ENCODE measurements at places on chromosomes 4 and X.

- no peak for DNase-seq
Observed at GRCh38 chr4:100168521-100168920, 21.7 kb downstream of the DDIT4L start.

- DNase-seq: no peak
Observed at GRCh38 chr4:109703664-109704361, 568 bp upstream of the CASP6 start.

DNA sequence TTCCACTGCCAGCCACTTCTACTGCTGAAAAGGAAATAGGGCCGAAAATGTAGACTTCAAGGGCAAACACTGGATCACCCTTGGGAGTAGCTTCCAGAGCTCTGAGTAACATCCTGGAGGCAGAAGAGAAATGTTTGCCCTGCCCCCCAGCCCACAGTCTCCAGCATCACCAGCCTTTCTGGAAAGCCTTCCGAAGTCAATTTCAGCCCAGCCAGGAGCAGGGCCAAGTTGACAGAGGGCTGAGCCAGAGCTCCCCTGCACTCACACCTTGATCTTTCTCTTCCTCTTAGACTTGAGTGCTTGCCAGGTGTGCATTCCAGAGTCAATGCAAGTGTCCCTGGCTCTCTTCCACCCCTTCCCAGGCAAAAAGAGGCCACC lies 35.2 kb downstream of the SLC25A5 start:
- no peak for DNase-seq

DNA sequence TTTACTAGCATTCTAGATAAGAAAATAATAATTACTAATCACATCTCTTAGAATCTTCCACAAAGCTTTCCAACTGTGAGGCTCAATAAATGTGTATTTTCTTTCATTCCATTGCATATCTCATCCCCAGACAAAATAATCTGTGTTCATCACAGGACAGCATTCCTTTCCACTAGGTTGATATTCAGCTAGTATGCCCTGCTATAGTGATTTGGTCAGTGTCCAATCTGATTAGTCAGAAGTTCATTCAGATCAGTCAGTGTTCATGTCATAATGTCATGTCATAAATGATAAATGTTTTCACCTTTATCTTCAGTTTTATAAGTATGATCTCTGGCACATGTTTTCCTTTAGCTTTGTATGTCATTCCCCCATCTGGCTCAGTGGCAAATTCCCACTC lies 611.4 kb downstream of the KCTD8 start:
- no peak for DNase-seq

DNA sequence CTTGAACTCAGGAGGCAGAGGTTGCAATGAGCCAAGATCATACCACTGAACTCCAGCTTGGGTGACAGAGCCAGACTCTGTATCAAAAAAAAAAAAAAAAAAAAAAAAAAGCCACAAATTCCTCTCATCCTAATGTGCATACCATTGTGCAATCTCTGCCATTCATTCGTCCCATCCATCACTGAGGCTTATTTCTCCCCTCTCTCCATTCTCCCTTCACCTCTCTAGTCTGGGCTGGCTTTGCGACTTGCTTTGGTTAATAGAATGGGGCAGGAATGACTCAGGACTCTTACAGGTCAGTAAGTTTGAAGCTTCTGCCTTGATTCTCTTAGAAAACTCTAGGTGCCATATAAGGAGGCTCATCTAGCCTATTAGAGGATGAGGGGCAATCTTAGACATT lies 60.3 kb upstream of the DDX3X start:
- no peak for DNase-seq

DNA sequence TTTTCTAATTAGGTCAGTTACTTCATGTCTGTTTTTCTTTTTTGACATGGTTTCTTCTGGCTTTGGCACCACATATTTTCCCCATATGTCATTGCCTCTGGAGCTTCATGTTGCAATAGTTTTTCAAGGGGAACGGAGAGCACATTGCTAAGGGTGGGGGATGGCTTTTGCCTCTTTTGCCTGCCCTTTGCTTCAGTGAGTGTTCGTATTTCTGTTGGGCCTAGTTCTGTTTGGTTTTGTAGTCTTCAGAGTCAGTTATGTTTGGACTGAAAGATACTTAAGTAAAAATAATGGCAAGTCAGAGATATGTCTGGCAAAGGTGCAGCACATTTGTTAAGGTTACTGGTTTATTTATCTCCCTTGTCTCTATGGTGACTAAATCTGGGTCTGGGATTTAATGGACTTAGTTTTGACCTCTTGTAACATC lies 29.1 kb downstream of the FHL1 start:
- DNase-seq: no peak

GRCh38 chrX:31547416-31547815 lies 475.6 kb upstream of the FTHL17 start:
- DNase-seq: no peak

GRCh38 chr4:1347410-1347864 lies 429 bp downstream of the UVSSA start:
- DNase-seq: no peak

- no peak for DNase-seq
Observed at GRCh38 chr4:166252487-166253402, 379.7 kb downstream of the TLL1 start.

- no peak for DNase-seq
Observed at GRCh38 chrX:14015941-14016340, 13.8 kb downstream of the GEMIN8 start.

GRCh38 chr4:122914292-122914904 lies 8.0 kb downstream of the NUDT6 start:
- DNase-seq: no peak

- DNase-seq: no peak
Observed at GRCh38 chr4:80852061-80852460, 178.4 kb upstream of the BMP3 start.

- DNase-seq: no peak
Observed at GRCh38 chrX:34332334-34332733, 200.2 kb upstream of the FAM47A start.

GRCh38 chr4:22202246-22202974 lies 253.8 kb upstream of the KCNIP4 start:
- DNase-seq: no peak

DNA sequence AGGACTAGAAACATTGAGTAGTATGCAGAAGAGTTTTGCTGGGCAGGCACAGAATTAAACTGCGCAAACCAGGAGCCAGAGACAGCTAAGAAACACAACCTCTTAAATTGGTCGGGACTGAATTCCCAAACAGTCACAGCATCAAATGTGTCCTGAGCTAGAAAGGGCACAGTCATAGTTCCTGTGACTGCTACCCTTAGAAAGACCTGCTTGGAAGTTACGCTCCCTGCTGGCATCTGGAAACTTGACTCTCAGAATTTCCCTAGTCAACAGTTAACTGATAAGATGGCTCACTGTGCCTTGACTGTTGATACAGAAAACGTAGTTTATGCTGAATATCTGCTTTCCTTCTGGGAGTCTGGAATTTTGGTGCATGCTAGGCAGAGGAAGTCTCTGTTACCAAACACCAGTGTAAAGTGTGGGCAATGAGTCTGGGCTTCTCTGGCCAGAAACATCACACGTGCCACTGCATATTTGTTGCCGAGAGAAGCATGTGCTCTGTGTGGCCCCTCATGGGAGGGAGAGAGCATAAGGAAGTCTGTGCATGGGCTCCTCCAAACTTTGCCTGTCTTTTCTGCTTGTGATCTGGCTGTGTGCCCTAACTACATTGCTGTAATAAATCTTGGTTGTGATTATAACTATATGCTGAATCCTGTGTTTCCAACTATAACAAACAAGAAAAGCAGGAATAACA lies 11.6 kb upstream of the EOLA2 start:
- DNase-seq: no peak

- no peak for DNase-seq
Observed at GRCh38 chr4:29051381-29051965, 1668.7 kb upstream of the PCDH7 start.

DNA sequence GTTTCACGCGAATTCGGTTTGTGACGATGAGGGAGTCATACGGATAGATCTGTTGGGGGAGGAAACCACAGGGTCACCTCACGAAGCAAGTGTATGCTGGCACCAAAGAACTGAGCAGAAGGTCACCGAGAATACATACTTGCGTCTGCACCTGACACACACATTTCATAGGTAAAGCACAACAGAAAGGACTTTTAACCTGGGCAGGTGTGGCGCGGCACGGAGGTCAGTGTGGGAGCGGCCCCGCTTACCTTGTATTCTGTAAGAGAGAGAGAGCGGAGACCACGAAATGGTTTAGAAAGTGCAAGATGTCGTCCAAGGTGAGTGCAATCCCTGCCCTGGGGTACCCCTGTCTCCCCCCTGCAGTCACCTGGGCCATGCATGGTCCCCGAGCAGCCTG lies 43.6 kb upstream of the AFAP1 start:
- DNase-seq: no peak

- no peak for DNase-seq
Observed at GRCh38 chrX:42096265-42096920, 173.0 kb upstream of the CASK start.

DNA sequence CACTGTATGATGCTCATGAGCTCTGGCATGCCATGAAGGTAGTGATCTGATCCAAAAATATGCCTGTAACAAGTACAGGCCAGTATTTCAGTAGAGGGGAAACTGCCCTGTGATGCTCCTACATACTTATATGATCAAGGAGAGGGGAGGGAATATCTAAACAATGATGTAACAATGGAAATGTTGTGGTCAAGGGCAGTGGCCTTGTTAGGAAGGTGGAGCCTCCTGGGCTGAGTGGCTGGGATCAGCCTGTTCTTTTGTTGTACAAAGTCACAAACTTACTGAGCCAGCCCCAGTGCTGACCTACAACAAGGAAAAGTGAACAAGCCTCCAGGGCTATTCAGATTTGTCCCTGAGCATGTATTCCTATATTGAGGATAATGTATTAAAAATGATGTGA lies 70.3 kb downstream of the ANXA10 start:
- DNase-seq: no peak

- no peak for DNase-seq
Observed at GRCh38 chr4:51890760-51891159, 47.8 kb downstream of the DCUN1D4 start.

DNA sequence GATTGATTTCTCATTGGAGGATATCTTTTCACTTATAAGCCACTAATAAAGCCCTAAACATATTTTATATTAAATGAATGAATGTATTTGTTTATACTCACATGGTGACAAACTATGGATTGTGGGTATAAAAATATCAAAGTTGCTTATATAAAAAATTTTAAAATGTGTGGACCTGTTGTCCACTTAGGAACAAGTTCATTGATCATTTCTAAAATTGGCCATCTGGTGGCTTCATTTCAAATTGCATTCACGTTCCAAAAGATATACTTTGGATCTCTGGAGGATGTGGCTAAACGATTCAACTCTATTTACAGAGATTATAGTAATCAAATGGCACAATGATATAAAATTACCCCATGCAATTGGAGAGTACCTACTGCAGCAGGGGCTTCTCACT lies 32.5 kb downstream of the FSTL5 start:
- DNase-seq: no peak

- no peak for DNase-seq
Observed at GRCh38 chrX:132118358-132118757, 9.5 kb downstream of the FRMD7 start.

- DNase-seq: no peak
Observed at GRCh38 chrX:67436867-67437266, 107.0 kb upstream of the AR start.

GRCh38 chr4:73660808-73661207 lies 40.6 kb upstream of the RASSF6 start:
- no peak for DNase-seq

DNA sequence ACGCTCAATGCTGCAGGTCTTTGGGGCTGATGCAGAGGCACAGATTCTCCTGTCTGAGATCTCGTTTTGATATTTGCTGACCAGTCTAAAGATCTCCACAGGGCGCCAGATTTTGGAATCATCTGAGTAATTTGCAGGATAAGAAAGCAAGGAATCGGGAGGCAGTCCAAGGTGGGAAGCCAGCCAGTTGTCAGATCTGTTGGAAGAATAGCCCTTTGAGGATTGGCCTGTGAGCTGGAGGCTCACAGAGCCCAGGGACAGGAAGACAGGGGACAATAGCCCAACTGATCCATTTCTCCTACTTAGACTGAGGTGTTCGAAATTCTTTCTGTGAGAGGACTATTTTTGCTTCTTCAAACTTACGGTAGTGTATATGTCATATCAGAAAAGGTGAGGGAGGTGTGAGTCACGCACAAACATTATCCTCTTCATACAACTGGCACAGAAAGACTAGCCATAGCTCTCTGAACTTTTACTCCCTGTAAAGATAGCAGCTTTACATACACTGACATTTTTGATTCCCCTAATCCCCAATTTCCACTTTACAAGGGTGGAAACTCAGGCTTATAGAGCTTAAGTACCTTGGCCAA lies 8.8 kb downstream of the DIPK2B start:
- no peak for DNase-seq

All from NCI-H1048 (cell line).